ENCODE measurements at places on chromosomes 16 and 17.

DNA sequence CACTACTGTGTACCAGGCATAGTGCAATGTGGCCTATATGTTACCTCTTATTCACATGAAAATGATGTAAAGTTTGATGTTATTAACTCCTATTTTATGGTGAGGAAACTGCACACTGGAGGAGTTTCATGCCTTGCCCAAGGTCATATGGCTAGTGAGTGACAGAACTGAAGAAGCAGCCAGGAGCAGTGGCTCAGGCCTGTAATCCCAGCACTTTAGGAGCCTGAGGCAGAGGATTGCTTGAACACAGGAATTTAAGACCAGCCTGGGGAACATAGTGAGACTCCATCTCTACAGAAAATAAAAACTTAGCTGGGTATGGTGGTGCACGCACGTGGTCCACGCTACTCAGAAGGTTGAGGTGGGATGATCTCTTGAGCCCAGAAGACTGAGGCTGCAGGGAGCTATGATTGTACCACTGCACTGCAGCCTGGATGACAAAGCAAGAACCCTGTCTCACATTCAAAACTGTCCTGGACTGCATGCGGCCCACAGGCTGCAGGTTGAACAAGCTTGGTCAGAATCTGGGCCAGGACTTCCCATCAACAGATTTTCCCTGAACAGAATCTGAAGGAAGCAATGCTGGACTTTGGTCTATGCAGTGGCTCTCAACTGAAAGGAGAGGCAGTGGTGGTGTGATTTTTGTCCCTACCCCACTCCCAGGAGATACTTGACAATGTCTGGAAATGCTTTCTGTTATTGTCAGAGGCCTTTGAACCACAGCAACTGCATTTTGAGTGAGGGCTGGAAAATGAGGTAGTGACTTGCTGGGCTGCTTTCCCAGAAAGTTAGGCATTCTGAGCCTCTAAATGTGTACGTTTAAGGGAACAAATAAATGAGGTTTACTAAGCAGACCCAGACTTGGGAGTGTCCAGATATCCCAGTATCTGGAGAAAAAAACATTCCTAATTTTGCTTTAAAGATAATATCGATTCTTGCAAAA is 479.5 kb downstream of the TMEM114 start:
- DNase-seq: no peak

GRCh38 chr16:17448640-17449638 is 21.8 kb downstream of the XYLT1 start:
- DNase-seq: no peak

GRCh38 chr17:45116434-45117016 is 15.8 kb downstream of the PLCD3 start:
- DNase-seq: no peak

DNA sequence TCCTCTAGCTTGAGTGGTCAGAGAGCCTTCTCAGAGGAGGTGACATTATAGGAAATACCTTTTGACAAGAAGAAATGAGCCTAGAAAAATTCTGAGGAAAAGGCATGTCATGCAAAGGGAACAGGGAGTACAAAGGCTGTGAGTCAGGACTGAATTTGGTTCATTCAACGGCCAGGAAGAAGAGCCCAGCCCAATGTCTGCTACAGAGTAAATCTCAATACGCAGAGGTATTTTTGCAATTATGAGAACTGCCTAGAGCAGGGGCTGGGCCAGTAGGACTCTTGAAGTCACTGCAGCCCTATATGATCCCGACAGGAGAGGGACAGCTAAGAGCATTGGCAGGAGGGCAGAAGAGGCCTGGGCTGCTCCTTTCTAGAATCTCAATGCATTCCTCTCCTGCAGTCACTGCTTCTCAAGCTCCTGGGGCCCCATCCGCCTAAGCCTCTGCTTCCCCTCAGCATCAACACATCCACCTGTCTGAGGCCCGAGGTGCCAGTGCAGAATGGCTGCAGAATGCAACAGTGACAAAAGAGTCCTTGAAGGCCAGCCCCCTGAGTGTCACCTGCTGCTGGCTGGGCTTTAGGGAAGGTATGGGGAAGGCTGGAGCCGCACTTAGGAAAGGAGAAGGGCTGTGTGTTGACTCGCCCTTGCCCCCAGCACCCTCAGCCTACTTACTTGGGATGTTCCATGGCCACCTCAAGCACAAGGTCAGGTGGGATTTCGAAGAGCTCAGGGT is 20.1 kb downstream of the NOS2 start:
- no peak for DNase-seq

DNA sequence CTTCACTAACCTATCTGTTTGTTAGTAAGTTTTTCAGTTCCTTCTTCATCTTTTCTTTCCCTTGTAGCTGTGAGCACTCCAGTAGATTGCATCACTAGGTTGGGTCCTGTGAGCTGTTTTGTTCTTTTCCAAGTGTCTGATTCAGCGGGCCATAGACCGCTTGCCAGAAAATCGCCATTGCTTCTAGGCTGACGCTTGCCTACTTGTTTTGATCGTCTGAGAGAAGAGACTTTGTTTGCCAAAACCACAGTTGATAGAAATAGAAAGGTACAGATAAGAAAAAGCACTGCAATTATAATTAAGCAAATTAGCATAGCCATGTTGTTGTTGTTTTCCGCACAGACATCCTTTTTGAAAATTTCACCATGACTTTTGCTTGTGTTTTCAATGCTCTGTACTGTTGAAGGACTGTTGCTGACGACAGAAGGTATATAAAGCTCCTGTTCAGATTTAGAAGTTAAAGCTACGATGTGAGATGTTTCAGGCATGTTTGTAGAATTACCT is 3.1 kb downstream of the EVI2A start:
- DNase-seq: no peak

DNA sequence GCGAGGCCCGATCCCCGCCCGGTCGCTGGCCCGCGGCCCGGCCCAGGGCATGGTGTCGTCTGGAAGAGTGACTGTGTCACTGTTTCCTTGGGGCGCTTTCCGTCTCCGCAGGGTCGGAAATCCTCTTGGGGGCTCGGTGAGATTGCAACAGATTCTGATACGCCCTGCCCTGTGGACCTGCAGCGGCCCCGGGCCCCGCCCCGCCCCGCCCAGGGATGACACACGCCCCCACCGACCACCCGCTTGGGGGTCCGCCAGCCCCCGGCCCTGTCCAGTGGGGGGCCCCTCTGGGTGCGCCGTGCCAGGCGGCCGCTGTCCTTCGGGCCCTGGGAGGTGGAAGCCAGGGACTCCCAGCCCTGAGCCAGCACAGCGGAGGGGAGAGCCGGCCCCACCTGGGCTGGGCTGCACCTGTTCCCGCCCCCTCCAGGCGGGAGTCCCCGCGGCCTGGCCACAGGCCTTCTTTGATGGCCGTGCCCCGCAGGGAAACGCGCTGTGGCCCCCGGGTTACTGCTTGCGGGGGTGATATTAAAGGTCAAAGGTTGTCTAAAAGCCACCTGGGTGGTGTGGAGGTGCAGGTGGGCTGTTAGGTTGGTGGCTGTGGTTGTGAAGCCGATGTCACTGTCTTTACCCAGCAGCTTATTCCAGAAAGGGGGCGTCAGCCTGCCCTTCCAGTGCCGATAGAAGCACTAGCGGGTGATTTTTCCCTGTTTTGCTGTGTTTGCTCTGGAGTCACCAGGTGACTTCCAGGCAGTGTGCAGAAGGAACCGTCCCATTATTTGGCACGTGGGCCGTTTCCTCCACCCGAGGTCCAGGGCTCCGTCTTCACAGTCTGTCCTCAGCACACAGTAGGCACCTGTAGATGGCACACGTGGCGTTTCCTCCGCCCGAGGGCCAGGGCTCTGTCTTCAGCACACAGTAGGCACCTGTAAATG is 752 bp downstream of the TBC1D24 start:
- no peak for DNase-seq

DNA sequence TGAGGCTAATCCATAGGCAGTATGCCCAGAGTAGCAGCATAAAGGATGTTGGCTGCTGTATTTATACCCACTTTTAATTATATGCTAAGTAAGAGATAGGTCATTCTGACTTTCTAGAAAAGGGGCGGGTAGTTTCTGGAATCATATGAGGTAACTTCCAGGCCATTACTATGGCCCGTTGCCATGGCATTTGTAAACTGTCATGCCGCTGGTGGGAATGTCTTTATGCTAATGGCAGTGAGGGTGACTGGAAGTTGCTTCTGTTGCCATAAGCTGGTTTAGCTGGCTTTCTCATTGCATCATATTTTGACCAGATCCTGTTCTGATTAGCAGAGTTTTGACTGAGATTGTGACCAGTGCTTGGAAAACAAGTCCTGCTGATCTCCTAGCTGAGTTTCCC is 929.6 kb upstream of the CDH8 start:
- no peak for DNase-seq

DNA sequence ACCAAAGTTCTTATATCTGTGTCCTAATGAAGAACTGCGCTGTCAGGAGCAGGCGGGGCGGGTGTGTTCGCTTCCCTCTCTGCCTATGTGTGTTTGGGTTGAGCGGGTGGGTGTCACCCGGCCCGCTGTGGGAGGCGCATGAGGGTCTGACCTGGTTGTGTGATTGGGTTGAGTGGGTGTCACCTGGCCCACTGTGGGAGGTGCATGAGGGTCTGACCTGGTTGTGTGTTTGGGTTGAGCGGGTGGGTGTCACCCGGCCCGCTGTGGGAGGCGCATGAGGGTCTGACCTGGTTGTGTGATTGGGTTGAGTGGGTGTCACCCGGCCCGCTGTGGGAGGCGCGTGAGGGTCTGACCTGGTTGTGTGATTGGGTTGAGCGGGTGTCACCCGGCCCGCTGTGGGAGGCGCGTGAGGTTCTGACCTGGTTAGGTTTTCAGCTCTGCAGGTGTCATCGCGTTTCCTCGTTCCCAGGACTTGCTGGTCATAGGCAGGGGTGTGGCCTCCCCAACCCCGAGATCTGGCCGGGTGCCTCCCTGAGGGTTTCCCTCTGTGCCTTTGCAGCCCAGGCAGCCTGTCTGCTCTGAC is 69.6 kb upstream of the ZNF750 start:
- DNase-seq: no peak

- no peak for DNase-seq
Measured at GRCh38 chr16:12162151-12162985, 185.8 kb downstream of the SNX29 start.

DNA sequence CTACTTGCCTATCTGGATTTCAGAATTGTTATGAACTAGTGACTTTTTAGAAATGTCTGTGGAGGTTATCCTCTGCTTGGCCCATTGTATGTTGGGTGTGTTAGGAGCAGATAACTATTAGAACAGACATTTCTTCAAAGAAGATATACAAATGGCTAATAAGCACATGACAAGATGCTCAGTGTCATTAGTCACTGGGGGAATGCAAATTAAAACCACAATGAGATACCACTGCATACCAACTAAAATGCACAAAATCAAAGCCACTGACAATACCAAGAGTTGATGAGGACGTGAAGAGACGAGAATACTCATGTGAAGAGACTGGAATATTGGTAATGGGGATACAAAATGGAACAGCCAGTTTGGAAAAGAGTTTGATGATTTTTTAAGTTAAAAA is 39.2 kb downstream of the CEP112 start:
- no peak for DNase-seq

GRCh38 chr16:83854420-83854819 is 44.5 kb upstream of the MLYCD start:
- no peak for DNase-seq

GRCh38 chr17:56540836-56541235 is 52.7 kb upstream of the NOG start:
- DNase-seq: no peak

GRCh38 chr16:82753821-82754220 is 127.1 kb downstream of the CDH13 start:
- no peak for DNase-seq

GRCh38 chr17:42334677-42335076 is 46.4 kb downstream of the STAT5A start:
- DNase-seq: no peak
